ENCODE measurements at places on chromosomes 2 and 18.

DNA sequence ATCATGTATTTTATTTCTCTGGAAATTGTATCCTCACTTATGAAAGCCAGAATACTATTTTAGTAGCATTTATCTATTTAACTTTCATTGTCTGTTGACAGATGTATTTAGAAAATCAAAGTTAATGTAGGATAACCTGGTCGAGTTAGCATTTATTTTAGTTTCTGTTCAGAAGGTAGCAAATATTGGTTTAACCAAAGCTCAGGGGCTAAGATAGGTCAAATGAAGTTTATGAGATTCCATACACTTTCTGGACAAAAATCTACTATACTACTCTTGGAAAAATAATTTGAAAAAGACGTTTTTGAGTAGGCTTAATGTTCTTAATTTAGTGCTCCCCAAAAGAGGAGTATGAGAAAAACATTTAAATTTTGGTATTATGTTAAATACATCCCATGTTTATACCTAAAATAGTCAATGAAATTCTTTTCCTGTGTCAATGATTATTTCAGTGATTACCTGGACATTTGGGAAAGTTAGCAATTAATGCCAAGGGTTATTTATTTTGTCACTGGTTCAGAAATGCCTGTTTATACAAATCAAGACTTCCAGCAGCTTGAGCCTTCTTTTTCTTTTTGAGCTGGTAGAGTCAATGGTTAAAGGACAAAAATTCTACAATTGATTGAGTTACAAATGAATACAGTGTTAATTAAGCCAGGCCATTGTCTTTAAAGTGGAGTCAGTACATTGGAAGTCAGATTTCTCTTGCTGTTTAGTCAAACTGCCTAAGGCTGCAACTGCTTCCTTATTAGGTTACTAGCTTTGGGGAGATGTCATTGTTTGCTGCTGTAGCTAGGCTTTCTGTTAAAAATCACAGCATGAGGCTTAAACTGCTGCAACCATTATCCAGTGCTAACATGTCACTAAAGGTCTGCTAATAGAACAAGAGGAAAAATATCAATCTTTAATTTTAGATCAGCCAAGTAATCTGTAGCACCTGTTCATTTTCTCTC is 182.3 kb downstream of the CAMKMT start:
- no peak for DNase-seq

- DNase-seq: no peak
Measured at GRCh38 chr2:162067596-162067995, 6.4 kb downstream of the DPP4 start.

- DNase-seq: no peak
Measured at GRCh38 chr2:126753501-126754212, 97.7 kb downstream of the GYPC start.

- no peak for DNase-seq
Measured at GRCh38 chr2:67625178-67625577, 228.0 kb downstream of the ETAA1 start.

DNA sequence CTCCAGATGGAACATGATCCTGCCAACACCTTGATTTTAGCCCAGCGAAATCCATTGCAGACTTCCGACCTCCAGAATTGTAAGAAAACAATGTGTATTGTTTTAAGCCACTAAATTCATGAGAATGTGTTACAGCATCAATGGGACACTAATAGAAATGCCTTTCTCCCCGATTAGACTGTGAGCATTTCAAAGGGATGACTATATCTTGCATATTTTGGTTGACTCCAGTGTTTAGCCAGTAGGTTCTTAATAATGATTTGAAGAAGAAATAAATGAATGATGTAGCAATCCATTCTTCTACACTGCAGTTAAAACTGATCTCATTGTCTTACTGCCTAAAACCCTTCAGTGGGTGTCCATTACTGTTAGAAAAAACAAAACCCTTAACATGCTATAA is 67.4 kb upstream of the ACVR1C start:
- no peak for DNase-seq

DNA sequence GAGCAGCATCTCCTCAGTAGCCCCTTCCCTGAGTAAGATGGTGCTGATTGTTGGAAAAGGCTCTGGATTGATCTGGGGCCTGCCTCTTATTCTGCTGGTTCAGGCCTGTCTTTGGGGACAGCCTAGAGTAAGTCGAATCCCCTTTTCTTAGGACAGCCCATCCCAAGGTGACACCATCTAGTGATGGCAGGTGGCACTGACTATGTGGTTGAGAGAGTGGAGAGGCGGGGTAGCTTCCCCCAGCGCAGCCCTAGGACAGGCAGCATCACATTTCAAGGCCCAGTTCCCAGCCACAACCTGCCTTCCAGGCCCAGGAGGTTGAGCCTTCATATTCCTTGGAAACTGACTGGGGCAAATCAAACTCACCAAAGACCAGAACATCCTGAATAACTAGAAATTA is 69.1 kb upstream of the B3GNT7 start:
- no peak for DNase-seq

DNA sequence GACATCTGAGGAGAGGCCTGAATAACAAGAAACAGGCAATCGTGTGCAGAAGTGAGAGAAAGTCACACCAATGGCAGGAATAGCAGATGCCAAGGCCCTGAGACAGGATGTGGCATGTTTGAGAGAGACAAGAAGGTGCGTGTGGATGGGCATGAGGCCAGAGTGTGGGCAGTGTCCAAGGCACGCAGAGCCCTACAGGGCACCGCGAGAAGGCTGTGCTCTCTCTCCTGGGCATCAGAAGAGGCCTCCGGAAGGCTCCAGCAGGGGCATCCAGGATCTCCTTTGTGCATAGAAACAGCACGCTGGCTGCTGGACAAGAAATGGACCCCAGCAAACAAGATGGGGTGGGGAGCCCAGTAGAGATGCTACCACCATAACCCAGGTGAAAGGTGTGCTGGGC is 239.0 kb upstream of the RAB6C start:
- DNase-seq: no peak

DNA sequence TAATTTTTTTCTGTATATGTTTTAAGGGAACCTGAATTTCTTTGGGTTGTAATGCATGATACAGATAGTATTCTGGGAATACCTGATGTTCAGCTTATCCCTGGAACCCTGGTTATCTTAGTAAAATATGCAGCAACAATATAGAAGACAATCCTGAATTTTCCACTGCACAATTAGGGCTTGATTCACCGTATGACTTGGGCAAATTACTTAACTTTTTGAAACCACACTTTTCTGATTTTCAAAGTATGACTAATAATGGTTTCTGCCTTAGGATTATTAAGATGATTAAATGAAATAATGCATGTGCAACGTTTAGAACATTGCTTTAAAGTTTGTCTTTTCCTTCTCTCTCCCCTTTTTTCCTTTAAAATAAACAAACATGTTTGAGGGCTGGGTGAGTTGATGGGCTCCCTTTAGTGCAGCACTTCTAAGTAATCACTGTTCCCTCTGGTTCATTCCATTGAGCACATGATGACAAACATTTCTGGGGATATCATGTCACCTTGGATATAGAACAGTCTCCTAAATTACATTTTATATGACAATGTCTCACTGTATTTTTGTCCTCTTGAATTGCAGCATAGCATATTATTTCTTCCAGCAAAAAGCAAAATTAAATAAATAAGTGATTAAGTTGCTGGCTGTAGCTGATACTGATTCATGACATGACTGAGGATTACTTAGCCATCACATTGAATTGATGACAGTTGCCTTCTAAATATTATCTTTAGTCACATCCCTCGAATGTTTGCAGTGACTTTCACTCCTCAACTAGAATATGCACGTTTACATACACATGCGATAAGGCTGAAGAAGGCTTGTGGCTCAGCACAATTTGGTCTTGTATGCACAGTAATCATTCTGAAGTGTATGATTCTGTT is 254.5 kb downstream of the NEDD4L start:
- DNase-seq: no peak

- DNase-seq: no peak
Measured at GRCh38 chr2:214127170-214127569, 283.7 kb upstream of the VWC2L start.

- DNase-seq: peak; percentile 43
Measured at GRCh38 chr2:177772529-177772928, 300.0 kb downstream of the PDE11A start.

DNA sequence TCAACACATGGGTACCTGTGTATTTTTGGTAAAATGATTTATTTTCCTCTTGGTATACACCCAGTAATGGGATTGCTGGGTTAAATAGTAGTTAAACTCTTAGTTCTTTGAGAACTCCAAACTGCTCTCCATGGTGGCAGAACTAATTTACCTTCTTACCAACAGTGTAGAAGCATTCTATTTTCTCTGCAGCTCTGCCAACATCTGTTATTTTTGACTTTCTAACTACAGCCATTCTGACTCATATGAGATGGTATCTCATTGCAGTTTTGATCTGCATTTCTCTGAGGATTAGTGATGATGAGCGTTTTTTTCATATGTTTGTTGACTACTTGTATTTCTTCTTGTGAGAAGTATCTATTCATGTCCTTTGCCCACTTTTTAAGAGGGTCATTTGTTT is 180.6 kb downstream of the FSIP2 start:
- no peak for DNase-seq

DNA sequence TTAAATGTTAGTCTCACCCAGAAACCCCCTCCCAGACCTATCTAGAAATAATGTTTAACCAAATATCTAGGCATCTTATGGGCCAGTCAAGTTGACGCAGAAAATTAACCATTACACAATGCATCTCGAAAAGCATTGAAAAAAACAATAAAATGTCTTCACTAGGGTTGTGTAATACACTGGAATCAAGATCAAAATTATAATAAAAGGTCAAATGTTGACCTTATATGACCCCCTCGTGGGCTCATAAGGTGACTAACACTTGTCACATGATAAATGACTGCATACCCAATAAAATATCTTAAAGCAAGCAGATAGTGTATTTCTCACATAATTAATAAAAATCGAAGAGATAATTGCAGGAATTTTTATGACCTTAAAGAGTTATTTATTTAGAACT is 447.9 kb upstream of the DSEL start:
- no peak for DNase-seq

- DNase-seq: no peak
Measured at GRCh38 chr2:117942551-117942950, 71.3 kb downstream of the CCDC93 start.

- no peak for DNase-seq
Measured at GRCh38 chr2:240934701-240935102, 28.6 kb downstream of the CROCC2 start.

GRCh38 chr2:201285499-201285898 is 25.2 kb downstream of the CASP8 start:
- no peak for DNase-seq

DNA sequence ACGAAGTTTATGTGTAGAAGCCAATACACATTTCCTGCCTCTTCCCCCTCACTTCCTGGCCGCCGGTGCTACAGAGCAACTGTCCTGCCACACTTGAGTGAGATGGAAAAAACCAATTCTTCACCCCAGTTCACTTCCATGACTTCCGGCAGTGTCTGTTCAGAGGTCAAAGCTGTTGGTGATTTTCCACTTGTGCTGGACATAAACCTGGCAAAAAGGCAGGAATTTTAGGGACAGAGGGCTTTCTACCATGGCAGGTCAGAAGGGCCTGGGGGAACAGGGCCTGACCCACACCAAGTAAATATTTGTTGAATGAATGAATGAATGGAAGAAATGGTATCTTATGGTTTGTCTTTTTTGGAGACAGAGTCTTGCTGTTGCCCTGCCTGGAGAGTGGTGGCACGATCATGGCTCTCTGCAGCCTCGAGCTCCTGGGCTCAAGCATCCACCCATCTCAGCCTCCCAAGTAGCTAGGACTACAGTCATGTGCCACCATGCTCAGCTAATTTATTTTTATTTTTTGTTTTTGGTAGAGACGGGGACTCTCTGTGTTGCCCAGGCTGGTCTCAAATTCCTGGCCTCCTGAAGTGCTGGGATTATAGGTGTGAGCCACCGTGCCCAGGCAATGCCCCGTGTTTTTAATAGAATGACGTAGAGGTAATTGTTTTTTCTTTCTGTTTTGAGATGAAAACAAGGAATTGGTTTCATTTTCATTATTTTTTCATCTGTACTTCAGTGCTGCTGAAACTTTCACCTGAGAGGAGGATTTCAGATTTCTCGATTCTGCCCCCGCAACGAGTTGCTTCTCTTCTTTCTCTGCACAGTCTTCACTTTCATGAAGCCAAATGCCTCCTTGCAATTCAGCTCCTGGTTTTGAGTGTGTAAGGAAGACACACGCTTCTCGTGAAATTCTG is 48.0 kb upstream of the LPIN2 start:
- peak; percentile 76 for DNase-seq

DNA sequence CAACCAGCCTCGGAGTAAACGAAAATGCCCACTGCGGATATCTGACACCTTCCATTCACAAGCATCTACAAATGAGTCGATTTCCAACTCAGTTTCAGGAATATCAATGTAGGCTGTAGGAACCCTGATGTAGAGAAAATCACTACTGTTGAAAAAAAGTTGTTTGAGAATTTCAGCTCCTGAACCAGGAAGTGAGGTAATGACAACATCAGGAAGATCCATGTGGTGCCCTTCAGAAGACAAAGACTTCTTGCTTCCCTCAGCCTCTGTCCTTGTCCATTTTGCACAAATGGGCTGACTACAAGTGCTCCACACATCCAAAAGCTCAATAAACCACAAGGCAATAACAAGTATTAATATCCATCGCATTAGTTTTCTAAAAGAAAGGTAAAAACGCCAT is 4.7 kb downstream of the DSEL start:
- DNase-seq: no peak
